Suppressor macrophage (primary cell): ENCODE measurements at places on chromosomes 4 and X.

DNA sequence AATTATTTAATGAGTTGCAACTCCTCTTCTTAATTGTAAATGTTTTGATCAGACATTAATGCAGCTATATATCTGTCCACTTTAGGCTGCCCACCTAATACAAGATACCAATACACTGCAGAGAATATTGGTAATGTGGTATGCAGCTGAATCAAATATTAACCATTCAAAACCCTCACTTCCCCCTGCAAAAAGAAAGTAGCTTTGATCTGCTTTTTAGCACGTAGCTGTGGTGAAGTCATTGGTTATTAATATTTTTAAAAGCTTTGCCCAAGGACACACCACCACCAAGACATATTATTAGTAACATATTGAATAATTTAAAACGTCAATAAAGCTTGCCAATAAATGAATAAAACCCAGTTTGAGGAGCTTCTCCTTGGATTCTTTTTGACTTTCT, 28.6 kb upstream of the CYP2U1 start:
- no peak for DNase-seq

- peak; percentile 10 for DNase-seq
Observed at GRCh38 chrX:39816871-39817731, 280.7 kb downstream of the BCOR start.

DNA sequence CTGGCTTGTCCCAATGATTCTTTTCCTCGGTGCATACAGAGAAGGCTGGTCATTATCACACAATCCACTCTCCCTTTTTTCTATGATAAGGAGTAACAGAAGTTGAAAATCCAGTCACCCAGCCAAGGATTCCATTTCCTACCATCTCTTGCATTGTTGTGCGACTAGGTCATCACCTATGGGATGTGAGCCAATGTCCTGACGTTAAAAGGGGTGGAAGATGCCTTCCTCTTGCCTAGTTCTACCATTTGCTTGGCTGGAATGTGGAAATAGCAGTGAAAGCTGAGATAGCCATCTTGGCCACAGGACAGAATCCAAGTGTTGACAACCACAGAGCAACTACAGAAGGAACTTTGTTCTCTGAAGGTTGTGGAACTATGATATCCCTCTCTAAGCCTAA, 132.2 kb upstream of the KIT start:
- DNase-seq = no peak

GRCh38 chr4:72340803-72341431, 228.1 kb downstream of the ADAMTS3 start:
- no peak for DNase-seq

DNA sequence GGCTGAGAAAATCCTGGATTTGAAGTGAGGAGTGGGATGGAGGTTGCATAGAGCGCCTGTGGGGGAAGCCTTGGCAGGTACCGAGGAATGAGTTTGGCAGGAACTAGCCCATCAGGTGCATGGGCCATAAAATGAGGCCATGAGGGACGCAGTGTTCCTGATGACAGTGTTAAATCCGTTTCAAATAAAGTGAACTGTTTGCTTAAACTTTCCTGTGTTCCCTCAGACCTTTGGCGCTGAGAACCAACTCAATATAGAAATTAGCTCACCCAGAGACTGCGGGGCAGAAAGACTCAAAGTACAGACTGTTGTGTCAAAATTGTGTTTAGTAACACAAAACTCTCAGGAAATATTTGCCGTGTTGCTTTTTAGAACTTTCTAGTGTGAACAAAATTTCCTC, 250.0 kb upstream of the NR3C2 start:
- DNase-seq = no peak

- peak; percentile 4 for DNase-seq
Observed at GRCh38 chr4:105622269-105622668, 69.8 kb downstream of the ARHGEF38 start.

- no peak for DNase-seq
Observed at GRCh38 chrX:35809781-35810180, 11.6 kb downstream of the MAGEB16 start.

GRCh38 chrX:2261831-2262667, 238.7 kb downstream of the DHRSX start:
- DNase-seq = no peak

GRCh38 chrX:68498044-68498507, 775 bp upstream of the YIPF6 start:
- no peak for DNase-seq

GRCh38 chrX:154654372-154654771, 993 bp upstream of the CTAG2 start:
- DNase-seq = no peak

GRCh38 chr4:186701273-186701672, 22.4 kb downstream of the FAT1 start:
- no peak for DNase-seq

GRCh38 chr4:83282049-83282535, 2.5 kb downstream of the COQ2 start:
- peak; percentile 75 for DNase-seq

- no peak for DNase-seq
Observed at GRCh38 chr4:22824091-22824490, 131.4 kb downstream of the GBA3 start.

- DNase-seq = peak; percentile 35
Observed at GRCh38 chr4:90030953-90031352, 96.2 kb upstream of the CCSER1 start.
